ENCODE measurements at places on chromosomes 3 and 15.

GRCh38 chr15:97976766-97977503, 16.4 kb downstream of the ARRDC4 start:
- no peak for DNase-seq
- H3K27ac ChIP-seq: no peak overlapping the region
- no peaks in the 10 kb centered on the region for H3K36me3 ChIP-seq
- H3K4me1 ChIP-seq: peaks cover 14% of the 10 kb centered on the region
- no peaks in the 10 kb centered on the region for H3K27me3 ChIP-seq

DNA sequence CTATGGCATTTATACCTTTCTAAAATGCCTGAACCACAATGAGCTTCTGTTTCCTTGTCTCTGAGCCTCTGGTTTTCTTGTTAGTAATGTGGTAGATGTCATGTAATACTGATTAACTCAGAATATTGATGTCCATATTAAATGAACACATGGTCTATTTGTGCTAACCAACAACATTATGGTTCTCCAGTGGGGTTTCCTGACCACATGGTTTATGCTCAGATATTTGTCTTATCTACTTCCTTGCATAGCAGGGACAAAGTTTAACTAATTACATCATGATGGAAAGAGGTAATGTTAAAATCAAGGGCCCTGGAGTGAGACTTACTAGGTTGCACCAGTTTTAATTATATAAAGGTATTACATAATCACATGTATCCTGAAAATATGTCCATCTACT, 62.6 kb upstream of the SCN10A start:
- no peaks in the 10 kb centered on the region for H3K36me3 ChIP-seq
- no peaks in the 10 kb centered on the region for H3K27me3 ChIP-seq
- no peak overlapping the region for H3K4me3 ChIP-seq
- H3K27ac ChIP-seq: no peak overlapping the region
- no peaks in the 10 kb centered on the region for H3K4me1 ChIP-seq

DNA sequence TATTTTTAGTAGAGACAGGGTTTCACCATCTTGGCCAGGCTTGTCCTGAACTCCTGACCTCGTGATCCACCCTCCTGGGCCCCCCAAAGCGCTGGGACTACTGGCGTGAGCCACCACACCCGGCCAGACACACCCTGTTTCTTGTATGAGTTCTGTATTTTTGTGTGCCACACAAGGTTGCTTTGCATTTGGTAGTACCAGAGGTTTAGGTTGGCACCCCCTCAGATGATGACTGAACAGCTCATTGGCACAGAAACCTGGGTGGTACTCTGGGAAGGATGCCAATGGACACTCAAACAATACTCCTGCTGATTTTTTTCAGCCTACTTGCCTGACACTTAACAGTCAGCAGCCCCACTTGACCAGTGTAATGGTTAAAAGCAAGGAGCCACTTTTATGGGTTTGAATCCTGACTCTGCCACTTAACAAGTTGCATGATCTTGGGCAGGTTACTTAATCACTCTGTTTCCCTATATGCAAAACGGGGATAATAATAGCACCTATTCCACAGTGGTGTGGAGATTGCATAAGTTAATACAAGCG, 39.2 kb upstream of the BCL2A1 start:
- no peaks in the 10 kb centered on the region for H3K4me1 ChIP-seq
- no peak overlapping the region for H3K4me3 ChIP-seq
- no peaks in the 10 kb centered on the region for H3K36me3 ChIP-seq
- peaks cover 5% of the 10 kb centered on the region for H3K27me3 ChIP-seq
- no peak overlapping the region for H3K27ac ChIP-seq

- H3K27ac ChIP-seq: no peak overlapping the region
- peaks cover 14% of the 10 kb centered on the region for H3K27me3 ChIP-seq
- H3K4me1 ChIP-seq: no peaks in the 10 kb centered on the region
- DNase-seq: no peak
These were observed 85.8 kb downstream of the THBS1 start for GRCh38 chr15:39666677-39667076.

DNA sequence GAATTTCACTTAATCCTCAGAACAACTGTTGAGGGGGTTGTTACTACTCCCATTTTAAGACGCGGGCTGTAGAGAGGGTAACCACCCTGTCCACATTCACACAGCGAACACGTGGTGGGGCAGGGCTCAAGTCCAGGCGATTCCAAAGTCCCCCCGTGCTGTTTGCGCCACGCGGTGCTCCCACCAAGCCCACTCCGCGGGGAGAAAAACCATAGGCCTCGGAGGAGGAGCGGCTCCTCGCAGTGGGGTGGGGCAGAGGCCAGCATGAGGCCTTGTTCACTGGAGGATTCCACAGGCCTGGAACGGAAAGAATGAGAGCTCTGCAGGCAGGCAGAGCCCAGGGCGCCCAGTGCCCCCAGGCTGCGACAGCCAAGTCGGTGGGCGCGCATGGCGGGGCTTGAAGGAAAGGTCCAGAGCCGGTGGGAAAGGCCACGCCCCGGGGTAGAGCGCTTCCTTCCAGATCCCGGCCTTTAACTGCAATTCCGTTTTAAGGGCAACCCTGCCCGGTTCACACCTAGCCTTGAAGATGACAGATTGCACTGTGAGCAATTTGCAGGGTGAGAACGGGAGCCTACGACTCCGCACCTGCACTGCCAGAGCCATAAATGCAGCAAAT, 161.8 kb upstream of the TBL1XR1 start:
- peak overlapping the region; percentile 73 for H3K4me3 ChIP-seq
- DNase-seq: peak; percentile 62
- H3K4me1 ChIP-seq: peaks cover 55% of the 10 kb centered on the region
- peaks cover 1% of the 10 kb centered on the region for H3K36me3 ChIP-seq
- peak overlapping the region; percentile 99 for H3K27ac ChIP-seq

- no peak overlapping the region for H3K27ac ChIP-seq
- DNase-seq: no peak
- H3K4me3 ChIP-seq: no peak overlapping the region
- H3K36me3 ChIP-seq: no peaks in the 10 kb centered on the region
- H3K27me3 ChIP-seq: peaks cover 35% of the 10 kb centered on the region
These were observed 36.5 kb downstream of the DZIP1L start for GRCh38 chr3:138078901-138079344.

DNA sequence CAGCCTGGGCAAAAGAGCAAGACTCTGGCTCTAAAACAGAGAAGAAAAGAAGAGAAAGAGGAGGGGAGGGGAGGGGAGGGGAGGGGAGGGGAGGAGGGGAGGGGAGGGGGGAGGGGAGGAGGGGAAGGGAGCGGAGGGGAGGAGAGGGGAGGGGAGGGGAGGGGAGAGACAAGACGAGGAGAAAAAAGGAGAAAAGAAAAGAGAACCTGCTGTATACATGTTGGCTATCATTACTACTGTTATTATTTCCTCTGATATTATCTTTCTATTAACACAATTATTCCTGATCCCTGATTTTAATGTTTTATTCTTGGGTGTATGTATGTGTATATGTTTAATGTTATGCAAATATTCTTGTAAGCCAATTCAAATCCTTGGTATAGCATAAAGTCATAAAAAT, 46.9 kb downstream of the PLD1 start:
- no peaks in the 10 kb centered on the region for H3K4me1 ChIP-seq
- no peak overlapping the region for H3K27ac ChIP-seq
- H3K4me3 ChIP-seq: no peak overlapping the region
- no peak for DNase-seq

DNA sequence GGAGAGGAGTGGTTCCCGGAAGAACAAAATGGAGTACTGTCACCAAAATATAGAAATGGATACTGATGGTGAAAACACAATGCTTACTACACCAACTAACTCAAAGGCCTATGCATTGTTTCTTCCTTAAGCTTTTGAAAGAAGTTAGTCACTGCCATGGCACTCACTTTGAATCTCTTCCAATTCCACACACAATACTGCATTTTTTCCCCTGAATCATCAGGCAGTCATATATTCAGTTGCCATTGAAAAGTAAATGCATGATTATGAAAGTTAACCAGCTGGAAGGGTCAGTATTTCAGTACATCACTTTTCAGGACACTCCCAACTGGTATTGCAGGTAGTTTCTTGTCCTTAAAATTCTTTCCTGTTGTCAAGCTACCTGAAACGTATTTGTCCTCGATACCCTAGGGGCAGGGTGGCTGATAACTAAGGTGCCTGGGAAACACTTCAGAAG, 9.0 kb upstream of the LRRFIP2 start:
- H3K36me3 ChIP-seq: peaks cover 6% of the 10 kb centered on the region
- no peak overlapping the region for H3K4me3 ChIP-seq
- H3K27me3 ChIP-seq: no peaks in the 10 kb centered on the region
- peaks cover 16% of the 10 kb centered on the region for H3K4me1 ChIP-seq
- H3K27ac ChIP-seq: no peak overlapping the region

DNA sequence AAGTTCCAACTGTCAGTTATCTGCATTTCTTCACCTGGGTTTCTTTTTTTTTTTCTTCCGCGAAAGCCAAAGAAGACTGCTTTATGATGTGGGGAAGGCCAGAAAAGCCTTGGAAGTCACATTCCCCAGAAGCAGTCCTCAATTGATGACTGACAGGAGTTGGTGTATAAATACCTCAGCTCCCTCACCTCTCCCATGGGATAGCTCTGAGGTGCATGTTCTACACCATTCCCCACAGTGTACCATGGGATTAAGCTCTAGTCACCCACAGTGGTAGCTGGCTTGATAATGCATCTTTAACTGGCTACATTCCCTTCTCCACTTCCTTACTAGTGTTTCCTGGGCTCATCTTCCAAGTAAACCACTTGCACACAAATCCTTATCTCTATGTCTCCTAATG, 30.5 kb downstream of the DPH3 start:
- H3K4me3 ChIP-seq: no peak overlapping the region
- H3K27me3 ChIP-seq: no peaks in the 10 kb centered on the region
- no peak for DNase-seq
- H3K27ac ChIP-seq: no peak overlapping the region
- no peaks in the 10 kb centered on the region for H3K36me3 ChIP-seq
- no peaks in the 10 kb centered on the region for H3K4me1 ChIP-seq

DNA sequence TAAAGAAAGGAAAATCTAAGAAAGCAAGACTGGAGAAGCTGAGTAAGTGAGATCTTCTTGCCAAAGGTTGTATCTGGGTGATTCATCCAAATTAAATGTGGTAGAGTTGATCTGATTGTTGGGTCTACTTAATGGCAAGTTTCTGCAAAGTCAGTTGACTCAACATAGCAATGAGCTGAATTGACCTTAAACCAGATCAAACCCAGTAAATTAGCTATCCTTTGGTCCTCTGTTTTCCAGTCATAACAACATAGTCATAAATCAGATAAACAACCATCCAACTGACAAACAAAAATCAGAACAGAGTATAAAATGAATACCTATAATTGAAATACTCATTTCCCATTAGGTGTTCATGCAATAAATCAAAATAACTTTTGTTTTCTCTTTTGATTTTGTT, 142.6 kb upstream of the CFAP20DC start:
- H3K27me3 ChIP-seq: peaks cover 11% of the 10 kb centered on the region
- no peak overlapping the region for H3K4me3 ChIP-seq
- DNase-seq: no peak
- H3K36me3 ChIP-seq: no peaks in the 10 kb centered on the region
- H3K4me1 ChIP-seq: no peaks in the 10 kb centered on the region
- no peak overlapping the region for H3K27ac ChIP-seq

DNA sequence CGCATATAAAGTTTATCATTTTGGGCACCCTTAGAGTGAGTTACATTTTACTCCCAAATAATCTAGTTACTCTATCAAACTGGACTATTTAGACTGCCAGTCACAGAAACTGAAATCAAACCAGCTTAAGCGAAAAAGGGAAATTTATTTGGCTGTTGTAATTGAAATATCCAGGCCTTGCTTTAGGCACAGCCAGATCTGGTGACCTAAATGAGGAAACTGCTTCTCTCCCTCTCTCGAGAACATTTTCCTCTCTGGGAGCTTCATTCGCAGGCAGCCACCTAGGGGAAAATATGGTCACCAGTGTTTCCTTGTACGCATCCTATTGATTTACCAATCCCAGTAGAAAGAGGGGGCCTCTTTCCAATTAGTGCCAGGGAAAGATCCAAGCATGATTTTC, 175.3 kb upstream of the MITF start:
- no peak overlapping the region for H3K4me3 ChIP-seq
- no peak for DNase-seq
- H3K27me3 ChIP-seq: peaks cover 3% of the 10 kb centered on the region

DNA sequence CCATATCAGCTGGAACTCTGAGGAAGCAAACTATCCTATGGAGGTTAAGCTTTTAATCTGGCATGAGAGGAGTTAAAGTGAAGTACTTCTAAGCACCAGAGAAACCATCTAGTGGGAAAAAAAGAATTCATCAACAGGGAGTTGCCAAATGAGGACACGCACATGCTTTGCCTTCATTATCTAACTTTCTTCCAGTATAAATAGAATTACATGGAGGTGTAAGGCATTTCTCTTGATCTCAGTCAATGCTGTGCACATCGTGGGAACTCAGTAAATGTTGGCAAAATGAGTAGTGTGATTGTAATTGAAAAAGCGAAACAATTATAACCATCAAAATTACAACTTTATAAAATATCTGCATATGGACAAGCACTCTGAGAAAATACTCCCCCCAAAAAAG, 8.0 kb upstream of the GSK3B start:
- H3K4me1 ChIP-seq: peaks cover 9% of the 10 kb centered on the region
- no peak for DNase-seq
- no peak overlapping the region for H3K4me3 ChIP-seq
- H3K36me3 ChIP-seq: peaks cover 22% of the 10 kb centered on the region
- no peaks in the 10 kb centered on the region for H3K27me3 ChIP-seq

- peak overlapping the region; percentile 4 for H3K27ac ChIP-seq
- DNase-seq: no peak
- H3K36me3 ChIP-seq: no peaks in the 10 kb centered on the region
- no peak overlapping the region for H3K4me3 ChIP-seq
These were observed 307.8 kb upstream of the PROK2 start for GRCh38 chr3:72092778-72093177.

DNA sequence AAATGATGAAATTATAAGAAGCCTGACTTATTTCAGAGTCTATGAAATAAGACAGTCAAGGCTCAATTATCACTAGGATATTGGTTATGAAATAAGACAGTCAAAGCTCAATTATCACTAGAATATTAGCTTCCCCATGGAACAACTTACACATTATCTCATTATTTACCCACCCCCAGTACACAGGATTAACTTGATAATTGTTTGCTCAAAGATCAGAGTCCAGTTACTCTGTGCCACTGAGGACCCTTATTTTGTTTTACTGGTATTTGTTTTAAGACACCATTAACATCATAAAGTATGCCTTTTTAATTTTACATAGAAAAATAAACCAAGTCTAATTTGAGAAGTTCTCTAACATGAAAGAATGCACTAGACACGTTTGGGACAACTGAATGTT, 225.4 kb downstream of the SI start:
- H3K36me3 ChIP-seq: no peaks in the 10 kb centered on the region
- H3K4me3 ChIP-seq: no peak overlapping the region
- no peaks in the 10 kb centered on the region for H3K4me1 ChIP-seq
- no peak overlapping the region for H3K27ac ChIP-seq
- H3K27me3 ChIP-seq: no peaks in the 10 kb centered on the region

GRCh38 chr3:84136425-84136824, 822.4 kb upstream of the CADM2 start:
- no peak overlapping the region for H3K4me3 ChIP-seq
- no peak for DNase-seq
- H3K27ac ChIP-seq: no peak overlapping the region
- no peaks in the 10 kb centered on the region for H3K27me3 ChIP-seq

Measured in activated naive CD4-positive, alpha-beta T cell treated with anti-CD3 and anti-CD28 coated beads, Interleukin-2, amount 10 ng/mL, durations not matched to agents 7 days and 5 days (primary cell).